ENCODE measurements at places on chromosomes 3 and 15.

DNA sequence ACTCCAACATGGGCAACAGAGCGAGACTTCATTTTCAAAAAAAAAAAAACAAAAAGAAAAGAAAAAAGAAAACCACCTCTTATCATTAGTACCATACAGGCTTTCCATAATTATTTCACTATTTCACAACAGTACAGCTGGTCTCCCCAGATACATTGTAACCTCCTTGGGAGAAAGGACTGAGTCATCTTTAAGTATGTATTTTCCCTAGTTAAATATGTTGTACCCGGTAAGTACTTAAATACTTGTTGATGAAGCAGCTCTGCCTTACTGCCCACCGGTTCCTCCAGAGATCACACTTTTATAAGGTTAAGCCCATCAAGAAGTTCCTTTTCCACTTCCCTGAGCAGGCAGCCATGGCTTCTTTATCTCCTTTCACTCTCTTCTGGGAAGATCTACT is 789.5 kb upstream of the CFAP20DC start:
- no peak for DNase-seq

DNA sequence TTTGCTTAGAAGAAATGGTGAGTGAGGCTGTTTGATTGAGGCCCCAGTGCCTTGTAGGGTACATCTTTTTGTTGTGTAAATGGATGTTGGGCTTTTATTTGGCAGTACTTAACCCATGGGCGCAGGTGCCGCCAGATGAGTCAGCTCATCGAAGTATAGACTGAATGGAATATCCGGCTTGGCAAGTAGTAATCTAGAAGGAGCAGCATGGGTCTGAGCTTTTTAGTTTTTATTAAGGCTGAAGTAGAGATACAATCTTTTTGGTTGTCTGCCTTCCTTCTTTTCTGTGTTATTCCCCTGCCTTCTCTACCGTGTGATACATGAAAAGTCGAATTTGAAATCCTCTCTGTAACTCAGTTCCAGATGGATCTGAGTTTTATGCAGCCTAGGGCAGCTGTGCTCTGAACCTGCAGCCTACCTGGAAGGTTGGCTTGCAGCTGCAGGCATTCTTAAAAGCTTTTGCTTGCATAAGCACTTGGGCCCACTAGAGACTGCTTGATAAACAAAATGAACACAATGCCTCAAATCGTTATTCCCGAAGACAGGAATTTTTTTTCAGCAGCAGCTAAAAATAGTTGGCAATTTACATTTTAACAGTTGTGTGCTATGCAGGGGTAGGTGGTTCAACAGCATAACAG is 177.5 kb upstream of the CGNL1 start:
- DNase-seq = no peak

DNA sequence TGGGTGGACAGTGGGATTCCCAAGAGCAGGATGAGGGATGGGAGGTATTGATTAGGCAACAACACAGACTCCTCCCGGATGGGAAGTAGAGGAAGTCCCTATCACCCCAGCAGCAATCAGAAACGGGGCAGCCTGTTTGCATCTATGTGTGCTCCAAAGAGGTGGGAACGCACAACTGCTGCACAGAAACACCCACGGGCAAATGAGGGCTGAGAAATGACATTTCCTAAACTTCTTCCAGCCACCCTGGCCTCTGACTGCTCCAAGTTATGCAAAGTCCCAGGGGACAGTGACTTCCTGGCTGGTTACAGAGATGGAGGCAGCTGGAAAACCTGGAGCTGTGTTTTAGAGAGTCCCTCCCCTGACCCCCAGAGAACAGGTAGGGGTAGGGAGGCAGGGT is 42.6 kb downstream of the HCN4 start:
- no peak for DNase-seq

DNA sequence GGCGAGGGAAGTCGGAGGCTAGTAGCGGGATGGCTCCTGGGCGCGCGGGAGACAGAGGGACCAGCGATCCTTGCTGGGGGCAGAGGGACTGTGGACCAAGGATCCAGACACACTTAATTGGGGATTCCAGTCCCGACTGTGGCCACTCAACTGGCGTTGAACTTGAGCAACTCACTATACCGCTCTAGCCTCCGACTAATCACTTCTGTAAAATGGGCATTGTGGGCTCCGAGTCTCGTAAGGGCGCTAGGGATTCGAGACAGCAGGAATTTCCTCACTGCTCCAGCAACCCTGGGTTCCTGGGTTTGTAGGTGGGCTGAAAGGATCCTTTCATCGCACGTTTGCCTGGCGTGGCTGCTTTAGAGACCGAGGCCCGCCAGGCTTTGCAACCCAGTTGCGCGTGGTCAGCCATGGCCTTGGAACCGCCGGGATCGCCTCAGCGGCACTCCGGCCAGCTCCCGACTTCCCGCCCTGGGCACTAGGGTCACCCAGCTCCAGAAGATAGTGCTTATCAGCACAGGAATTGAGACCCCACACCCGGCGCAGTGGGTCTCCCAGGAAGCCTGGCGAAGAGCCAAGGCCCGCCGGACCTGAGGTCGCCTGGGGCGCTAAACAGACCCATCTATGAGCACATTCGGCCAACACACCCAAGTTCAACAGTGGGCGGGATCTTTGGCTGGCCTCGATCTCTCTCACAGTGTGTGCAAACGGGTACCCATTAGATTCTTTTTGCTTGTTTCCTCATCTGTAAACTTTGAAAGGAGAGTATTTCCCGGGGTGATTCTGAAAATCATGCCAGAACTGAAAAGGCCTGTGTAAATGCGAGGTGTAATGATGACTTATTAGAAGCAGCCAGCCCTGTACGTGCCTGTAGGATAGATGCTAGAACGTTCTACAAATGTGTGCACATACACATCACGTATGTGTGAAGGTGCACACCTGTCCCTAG is 9.9 kb downstream of the FOXL2 start:
- no peak for DNase-seq

DNA sequence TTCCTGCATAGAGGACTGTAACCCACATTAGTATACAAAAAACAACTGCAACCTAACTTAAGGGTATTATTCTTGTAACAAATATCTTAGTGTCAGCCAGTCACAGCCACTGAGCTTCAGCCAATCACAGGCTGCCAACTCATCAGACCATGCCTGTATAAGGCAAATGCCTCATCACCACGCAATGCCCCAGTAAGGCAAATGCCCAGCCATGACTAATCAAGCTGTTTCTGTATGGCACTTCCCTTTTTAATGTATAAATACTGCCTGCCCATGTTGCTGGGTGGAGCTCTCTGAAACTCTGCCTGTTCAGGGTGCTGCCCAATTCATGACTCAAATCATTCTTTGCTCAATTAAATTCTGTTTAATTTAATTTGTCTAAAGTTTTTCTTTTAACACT is 18.4 kb upstream of the GABRA5 start:
- DNase-seq = no peak

DNA sequence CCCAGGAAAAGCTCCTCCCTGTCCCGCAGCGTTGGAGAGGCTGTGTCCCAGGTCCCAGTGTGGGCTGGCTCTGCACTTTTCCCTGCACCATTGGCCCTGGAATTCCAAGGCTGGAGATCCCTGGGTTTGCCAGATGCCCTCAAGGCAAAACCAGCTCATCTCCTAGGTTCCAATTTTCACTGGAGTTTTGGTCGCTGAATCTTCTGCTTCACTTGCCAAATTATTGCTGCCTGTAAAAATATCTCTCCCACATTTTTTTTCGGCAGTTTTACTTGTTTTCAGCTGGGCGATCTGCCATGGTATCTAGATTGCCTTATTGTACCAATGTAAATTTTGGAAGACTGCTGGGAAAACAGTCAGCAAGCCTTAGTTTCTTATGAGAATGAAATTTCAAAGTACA is 150.9 kb upstream of the ATP10A start:
- no peak for DNase-seq

- no peak for DNase-seq
These were observed 40.1 kb downstream of the TIGIT start for GRCh38 chr3:114333923-114334240.

DNA sequence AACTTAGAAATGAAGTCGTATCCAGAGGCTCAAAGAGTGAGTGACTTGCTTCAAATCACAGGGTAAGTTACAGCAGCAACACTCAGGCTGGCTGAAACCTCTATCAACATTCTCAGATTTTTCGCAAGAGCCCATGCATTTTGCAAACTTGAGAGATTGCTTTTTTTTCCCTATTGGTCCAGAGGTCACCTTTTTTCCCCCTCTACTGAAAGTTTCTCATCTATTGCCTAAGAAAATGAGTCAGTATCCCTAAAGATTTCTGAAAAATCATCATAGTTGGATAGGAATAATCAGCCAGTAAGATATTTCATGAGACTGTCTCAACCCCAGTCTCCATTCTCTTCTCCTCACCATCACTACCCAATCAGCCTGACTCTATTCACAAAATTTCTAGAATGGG is 410.6 kb downstream of the FOXP1 start:
- DNase-seq = no peak
